ENCODE measurements at places on chromosomes 6 and 20.

GRCh38 chr6:13446381-13446780 is 41.0 kb downstream of the GFOD1 start:
- DNase-seq: no peak

GRCh38 chr6:134464690-134465411 is 146.9 kb upstream of the SGK1 start:
- peak; percentile 56 for DNase-seq

- DNase-seq: no peak
These were observed 8.4 kb upstream of the BMP7 start for GRCh38 chr20:57274846-57275245.

DNA sequence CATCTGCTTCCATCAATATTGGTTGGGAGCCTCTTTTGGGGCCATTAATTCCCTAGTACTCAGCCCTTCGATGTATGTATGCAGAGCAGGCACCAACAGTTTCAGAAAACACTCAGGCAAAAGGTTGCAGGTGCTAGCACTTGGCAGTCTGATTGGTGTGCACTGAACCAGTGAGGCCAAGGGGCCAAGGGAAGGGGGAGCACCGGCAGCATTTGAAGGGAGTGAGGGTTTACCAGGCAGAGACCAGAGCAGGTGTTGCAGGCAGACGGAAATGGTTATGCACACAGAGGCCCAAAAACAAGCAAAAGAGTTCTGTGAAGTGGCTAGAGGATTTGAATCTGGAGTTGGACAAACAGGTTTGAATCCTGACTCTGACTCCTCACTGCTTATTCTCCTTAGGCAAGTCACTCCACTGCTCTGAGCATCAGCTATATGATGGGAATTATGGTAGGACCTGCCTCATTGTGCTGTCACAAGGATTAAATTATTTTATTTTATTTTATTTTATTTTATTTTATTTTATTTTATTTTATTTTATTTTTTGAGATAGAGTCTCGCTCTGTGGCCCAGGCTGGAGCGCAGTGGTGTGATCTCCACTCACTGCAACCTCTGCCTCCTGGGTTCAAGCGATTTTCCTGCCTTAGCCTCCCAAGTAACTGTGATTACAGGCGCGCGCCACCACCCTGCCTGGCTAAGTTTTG is 58.1 kb upstream of the SHLD1 start:
- DNase-seq: no peak

- peak; percentile 97 for DNase-seq
These were observed 200.9 kb downstream of the EDN1 start for GRCh38 chr6:12490904-12491571.

DNA sequence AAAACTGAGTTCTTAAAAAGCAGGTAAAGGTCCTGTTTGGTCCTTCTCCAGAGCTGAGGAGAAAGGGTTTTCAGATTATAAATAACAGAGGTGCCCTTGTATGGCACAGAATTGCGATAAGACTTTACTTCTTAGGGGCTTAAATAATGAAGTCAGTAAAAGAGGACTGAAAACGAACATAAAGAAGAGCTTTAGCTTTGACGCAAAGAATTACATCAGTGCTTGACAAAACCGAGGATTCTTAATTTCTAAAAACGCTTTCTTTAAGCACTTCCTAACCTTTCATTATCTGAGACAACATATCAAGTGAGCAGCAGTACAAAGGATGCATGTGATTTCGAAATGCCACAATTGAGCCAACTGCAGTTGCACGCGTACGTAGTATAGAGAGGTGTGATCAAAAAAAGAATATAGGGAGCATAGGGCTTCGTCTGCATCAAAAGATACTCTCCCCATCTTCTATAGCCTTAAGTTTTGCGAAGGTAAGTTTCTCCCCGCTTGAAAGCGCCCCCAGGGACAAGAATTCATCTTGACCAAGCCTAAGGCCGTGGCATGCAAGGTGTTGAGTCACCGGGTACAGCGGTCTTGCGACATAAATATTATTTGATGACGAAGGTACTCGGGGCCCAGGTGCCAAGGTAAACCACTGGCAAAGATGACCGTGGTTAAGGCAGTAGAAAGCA is 778 bp upstream of the LOC128125822 start:
- DNase-seq: no peak

- peak; percentile 69 for DNase-seq
These were observed 162.5 kb downstream of the ALDH8A1 start for GRCh38 chr6:134787261-134787877.

DNA sequence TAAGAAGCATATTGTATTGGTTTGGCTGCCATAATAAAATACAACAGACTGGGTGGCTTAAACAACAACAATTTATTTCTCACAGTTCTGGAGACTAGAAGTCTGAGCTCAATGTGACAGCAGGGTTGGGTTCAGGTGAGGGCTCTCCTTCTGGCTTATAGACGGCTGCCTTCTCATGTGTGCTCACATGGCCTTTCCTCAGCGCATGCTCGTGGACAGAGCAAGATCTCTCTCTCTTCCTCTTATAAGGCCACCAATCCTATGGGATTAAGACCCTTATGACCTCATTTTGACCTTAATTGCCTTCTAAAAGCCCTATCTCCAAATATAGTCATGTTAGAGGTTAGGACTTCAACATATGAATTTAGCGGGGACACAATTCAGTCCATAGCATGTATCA is 32.4 kb upstream of the GFOD1 start:
- no peak for DNase-seq

GRCh38 chr20:58868795-58869194 is 16.3 kb downstream of the GNAS start:
- no peak for DNase-seq

DNA sequence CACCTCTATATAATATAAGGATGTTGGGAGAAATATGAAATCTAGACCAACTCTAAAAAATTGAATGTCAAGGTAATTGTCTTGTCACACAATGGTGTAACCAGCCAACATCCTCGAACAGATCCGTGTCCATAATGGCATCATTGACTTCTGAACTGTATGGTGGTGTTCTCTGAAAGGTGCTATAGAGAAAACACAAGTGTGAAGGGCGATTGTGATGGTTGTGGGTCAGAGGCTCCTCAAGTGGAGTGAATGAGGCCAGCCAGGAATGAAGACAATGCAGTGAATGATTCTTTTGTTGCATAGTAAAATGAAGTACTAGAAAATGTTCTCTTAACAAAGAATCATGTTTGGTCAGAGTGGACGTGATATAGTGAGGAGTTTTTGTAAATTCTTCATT is 58.3 kb downstream of the CARMIL1 start:
- no peak for DNase-seq

GRCh38 chr6:45477790-45478189 is 100.1 kb upstream of the SUPT3H start:
- no peak for DNase-seq

DNA sequence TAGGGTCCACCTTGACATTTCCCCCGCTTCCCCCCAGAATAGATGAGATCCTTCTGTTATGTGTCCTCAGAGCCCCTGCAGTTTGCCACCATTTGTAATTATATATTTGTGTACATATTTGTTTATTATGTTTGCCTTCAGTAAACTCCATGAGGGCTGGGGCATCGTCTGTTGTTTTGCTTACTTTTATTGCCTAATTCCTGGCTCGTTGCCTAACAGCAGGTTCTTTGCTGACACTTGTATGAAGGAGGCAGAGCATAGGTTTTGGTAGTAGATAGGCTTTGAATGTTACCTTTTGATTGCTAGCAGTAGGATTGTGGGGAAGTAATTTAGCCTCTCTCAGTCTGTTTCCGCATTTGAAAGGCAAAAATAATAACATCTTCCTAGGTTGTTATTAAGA is 9.9 kb downstream of the MAP3K4 start:
- no peak for DNase-seq

DNA sequence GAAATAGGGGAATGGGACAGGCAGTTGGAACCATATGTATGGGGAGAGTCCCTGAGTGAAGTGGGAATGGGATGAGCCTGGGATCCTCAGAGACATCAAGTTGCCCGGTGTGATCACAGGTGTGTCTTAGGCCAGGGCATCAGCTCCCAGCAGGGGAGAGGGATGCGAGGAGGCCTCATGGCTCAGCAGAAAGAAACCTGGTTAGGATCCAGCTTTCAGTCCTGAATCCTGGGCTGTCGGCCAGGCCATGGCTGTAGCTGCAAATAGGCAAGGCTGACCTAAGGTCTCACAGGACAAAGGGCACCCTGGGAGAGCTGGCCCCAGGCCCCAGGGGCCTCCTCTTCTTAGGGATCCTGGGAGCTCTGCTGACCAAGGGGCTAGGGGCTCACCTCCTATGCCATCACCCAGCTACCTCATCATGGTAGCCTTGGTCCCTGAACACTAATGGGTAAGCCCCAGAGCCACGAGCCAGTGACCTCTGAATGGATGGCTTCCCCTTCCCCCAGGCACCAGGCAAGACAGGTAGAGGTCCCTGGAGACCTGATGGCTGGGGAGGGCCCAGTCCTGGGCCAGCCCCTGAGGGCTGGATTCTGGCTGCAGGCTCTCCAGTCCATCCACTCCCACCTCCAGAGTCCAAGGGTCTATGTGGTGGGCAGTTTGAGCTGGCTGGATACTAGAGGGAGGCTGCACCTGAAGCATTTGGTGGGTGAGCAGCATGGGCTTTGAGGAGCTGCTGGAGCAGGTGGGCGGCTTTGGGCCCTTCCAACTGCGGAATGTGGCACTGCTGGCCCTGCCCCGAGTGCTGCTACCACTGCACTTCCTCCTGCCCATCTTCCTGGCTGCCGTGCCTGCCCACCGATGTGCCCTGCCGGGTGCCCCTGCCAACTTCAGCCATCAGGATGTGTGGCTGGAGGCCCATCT is at the start of gene SLC22A7:
Gene SLC22A7, plus strand, starts transcription at position 617 of the 921 bp plus-strand sequence. Its CDS starts 99 bp downstream, at position 716.
- DNase-seq: no peak

DNA sequence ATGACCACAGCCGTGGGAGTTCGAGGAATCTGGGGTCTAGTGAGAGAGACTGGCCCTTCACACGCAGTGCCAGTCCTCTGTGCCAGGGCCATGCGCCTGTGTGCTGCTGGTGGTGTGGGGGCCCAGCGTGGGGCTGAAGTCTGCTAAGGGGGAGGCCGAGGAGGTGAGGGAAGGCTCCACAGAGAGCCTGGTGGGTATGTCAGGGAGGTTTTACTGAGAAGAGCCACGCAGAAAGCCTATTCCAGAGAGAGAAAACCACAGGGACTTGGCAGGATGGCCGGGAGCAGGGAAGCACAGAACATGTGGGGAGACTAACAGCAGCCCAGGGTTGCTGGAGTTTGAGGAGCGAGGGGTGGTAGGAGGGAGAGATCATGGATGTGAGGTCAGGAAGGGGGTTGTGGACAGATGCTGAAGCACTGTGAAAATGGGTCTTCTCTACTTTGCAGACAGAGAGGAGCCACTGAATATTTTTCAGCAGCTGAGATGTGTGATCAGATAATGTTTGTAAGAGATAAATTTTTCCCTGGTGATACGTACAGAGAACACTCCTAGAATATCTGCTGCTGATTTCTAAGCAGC is 35.3 kb downstream of the DUSP22 start:
- DNase-seq: peak; percentile 61

DNA sequence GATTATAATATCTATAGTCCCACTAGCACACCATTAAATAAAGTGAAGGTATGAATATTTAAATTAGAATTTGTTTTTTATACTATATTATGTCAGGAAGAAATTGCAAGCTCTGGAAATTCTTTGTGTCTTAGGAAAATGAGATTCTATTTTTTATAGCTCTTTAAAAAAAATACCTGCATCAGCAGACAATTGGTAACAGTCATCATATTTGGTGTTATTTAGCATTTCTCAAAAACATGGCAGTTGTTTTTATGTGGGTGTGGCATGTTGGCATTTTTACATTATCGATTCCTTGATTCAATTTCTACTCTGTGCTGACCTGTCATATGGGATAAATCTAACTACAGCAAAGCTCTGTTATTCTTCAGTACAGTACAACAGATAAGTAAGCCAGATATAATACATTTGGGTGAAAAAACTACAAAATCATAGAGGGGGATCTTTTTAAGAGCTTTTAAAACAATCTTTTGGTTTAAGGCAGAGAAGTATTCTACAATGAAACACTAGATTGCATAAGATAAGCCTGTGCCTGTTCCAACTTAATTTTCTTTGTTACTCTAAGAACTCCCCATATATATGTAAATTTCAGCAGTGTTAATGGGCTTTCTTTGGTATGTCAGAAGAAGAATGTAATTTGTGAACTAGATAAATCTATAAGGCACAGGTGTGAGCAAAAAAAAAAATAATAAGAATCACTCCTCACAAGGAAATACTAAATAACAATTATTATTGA is 71.5 kb downstream of the LAMA2 start:
- peak; percentile 4 for DNase-seq

DNA sequence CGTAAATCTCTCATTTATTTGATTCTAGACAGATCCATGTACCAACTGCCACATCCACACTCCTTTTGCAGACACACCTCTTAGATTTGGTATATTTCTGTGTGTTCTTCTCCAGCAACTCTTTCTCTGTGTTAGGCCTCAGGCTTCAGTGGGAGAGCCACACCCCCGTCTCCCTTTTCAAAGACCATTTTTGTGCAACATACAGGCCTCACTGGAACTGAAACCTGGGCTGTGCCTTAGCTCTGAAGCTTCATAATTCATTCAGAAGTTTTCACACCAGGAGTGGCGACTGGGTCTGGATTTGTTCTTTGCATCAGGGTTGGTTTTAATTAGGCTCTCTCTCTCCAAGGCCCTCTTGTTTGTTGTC is 170.2 kb downstream of the THBS2 start:
- no peak for DNase-seq

DNA sequence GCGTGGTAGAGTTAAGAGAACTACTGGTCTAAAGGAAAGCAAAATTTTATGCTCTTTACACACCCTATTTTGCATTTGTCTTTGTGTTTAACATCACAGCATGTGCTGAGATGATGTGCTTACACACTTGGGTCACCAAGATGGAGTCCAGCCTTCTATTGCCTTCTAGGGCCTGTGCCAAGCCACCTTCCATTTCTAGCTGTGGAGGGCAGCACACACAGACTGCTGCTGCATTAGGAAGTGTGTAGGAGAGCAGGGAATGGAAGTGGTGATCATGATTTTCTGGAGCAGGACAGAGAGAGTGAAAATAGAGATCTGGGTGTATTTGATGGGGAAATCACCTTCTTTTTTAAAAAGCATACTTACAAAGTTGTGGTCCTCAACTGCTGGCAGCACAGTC is 191.6 kb downstream of the SOX4 start:
- no peak for DNase-seq

GRCh38 chr20:59485576-59486454 is 118.5 kb upstream of the PHACTR3 start:
- no peak for DNase-seq

- peak; percentile 100 for DNase-seq
These were observed 180.3 kb downstream of the THBS2 start for GRCh38 chr6:169073311-169073710.

- DNase-seq: no peak
These were observed 134.5 kb downstream of the SMOC2 start for GRCh38 chr6:168575346-168576098.

DNA sequence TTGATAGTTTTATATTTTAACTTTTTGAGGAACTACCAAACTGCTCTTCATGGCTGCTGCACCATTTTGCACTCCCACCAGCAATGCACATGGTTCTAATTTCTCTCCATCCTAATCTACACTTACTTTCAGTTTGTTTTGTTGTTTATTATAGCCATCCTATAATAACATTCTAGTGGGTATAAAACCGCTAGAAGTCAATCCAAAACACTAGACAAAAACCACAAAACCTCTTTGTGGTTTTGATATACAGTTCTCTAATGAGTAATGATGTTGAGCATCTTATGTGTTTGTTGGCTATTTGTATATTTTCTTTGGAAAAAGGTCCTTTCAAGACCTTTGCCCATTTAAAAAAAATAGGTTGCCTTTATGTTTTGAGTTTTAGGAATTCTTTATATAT is 5.6 kb downstream of the RPP21 start:
- DNase-seq: peak; percentile 20

GRCh38 chr6:130417951-130418350 is 52.1 kb downstream of the TMEM200A start:
- peak; percentile 54 for DNase-seq

- DNase-seq: peak; percentile 87
These were observed at the start of gene SRC for GRCh38 chr20:37345339-37346235. SRC (plus strand) TSS chr20:37346140; CDS start chr20:37384154, 38,014 bp downstream.

GRCh38 chr20:39523405-39523804 is 561.3 kb downstream of the DHX35 start:
- no peak for DNase-seq

All from EH (cell line).